NCI-H524 treated with DMSO at 0.1 percent for 48 hours (cell line): ENCODE measurements at places on chromosomes 16 and 17.

DNA sequence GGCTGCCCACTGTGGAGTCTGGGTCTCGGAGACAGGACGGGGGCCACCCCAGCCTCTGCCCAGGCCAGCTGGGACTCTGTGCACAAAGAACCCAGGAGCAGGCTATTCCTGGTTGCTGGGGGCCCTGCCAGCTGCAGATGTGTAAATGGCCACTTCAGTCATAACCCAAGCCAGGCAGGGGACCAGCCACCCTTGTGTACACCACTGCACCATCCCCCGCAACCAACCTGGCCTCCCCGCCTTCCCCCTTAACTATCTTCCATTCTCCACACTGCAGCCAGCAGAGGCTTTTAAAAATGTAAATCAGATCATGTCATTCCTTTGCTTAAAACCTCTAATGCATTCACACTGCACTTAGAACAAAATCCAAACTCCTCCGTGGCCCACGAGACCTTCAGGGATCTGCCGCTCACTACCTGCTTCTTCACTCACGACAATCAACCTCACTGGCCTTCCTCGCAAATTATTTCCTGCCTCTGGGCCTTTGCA, 28.3 kb downstream of the RTN4RL1 start:
- DNase-seq: no peak

DNA sequence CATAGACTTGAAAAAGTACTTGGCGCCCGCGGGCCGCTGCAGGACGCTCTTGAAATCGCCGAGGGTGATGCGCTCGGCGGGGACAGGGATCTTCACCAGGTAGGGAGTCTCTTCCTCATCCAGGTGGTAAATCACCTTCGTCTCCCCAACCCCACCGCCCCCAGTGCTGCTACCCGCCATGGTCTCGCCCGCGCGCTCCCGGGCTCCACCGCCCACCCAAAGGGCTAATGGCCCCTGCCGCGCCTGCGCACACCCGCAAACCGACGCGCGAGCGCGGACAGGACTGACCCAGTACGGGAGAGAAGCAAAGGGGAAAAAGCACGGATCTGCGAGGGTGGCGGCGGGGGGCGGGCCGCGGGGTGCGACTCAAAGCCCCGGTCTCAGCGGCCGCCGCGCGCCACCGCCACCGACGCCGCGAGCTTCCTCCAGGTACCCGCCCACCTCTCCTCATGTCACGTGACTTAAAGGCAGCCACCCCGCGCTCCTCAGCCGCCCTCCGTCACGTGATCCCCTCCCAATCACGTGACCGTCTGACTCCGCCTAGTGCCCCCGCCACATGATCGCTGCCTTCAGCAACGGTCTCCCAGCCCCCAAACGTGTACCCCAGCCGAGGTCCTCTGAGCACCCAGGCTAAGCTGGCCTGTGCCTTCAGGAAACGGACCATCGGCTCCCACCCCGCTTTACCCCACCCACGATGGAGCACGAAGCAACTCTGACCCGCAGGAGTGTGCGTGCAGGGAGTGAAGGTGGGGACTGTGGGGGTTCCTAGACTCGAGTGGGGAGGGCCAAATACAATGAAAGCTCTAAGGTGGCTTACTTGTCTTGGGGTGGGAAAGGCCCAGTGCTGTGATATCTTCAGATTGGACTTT, at the start of gene DVL2:
Gene DVL2 (minus strand): TSS at position 435 of the 869 bp plus-strand sequence. CDS start 255 bp downstream, at position 180.
- no peak for DNase-seq

DNA sequence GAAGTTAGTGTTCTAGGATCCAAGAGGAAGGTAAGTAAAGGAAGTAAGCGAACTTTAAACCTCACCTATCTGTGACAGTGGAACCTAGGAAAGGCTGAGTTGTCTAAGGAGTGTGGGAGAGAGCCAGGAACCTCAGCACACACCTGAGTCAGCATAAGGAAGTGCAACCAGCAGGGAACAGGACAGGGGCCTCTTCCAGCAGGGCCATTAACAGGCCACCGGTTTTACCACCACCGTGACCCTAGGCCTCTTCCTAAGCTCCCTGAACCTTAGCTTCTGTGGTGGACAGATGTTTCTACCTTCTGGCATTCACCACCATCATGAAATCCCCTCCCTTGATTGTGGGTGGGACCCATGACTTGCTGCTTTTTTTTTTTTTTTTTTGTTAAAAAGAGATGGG, 26.7 kb upstream of the GPATCH8 start:
- DNase-seq: no peak

GRCh38 chr16:47815655-47816054, 340.1 kb downstream of the ABCC12 start:
- no peak for DNase-seq

- DNase-seq: no peak
These were observed at the start of gene HID1 for GRCh38 chr17:74972107-74972972. TSS of gene HID1 (minus strand) at chr17:74972759. CDS start at chr17:74972656, 103 bp downstream.

DNA sequence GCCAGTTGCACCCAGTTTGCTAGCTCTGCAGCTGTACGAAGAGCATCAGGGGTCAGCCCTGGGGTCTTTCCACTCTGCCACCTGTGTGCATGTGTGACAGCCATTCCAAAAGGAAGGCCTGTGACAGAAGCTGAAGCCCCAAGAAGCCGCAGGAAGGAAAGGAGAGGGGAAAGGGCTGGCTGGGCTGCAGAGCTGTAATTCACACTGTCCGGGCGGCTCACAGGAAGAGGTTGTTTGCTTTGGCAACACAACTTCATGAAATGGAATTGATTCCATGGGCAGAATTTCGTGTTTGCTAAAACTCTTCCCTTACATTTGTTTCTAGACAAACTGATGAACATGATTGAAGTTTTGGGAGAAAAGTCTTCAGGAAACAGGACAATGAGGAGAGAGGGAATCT, 14.8 kb downstream of the TMEM204 start:
- DNase-seq: no peak

- no peak for DNase-seq
These were observed 28.7 kb downstream of the MEAK7 start for GRCh38 chr16:84475643-84476240.

- no peak for DNase-seq
These were observed 360.4 kb downstream of the SEC14L1 start for GRCh38 chr17:77501101-77501566.

- DNase-seq: no peak
These were observed 87.4 kb downstream of the KCNJ2 start for GRCh38 chr17:70256751-70257150.

DNA sequence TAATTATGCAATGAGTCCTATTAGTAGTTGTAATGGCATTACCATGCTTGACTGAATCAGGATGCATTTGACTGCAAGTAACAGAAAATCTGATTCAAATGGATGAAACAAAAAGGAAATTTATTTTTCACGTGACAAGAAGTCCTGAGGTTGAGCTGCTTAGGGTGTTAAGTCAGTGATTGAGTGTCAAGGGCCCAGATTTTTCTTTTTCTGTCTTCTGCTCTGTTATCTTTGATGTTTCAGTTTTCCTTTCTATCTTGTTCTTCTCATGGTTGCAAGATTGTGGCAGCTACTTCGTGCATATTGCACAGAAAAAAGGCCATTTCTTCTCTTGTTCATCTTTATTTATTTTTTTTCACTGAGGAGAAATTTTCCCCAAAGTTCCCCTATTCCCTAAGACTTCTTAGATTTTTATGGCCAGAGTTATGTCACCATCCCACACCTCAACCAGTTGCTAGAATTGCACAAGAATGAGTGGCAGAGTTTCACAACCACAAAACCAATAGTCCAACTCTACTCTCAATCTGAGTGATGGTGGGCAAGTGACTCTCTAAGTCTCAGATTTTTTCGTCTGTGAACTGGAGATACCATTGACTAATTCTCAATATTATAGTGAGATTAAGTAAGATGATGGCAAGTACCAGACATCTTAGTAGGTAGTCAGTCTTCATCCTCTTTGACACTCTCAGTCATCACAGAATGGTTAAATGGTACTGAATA, 15.7 kb upstream of the GPR139 start:
- DNase-seq: no peak

DNA sequence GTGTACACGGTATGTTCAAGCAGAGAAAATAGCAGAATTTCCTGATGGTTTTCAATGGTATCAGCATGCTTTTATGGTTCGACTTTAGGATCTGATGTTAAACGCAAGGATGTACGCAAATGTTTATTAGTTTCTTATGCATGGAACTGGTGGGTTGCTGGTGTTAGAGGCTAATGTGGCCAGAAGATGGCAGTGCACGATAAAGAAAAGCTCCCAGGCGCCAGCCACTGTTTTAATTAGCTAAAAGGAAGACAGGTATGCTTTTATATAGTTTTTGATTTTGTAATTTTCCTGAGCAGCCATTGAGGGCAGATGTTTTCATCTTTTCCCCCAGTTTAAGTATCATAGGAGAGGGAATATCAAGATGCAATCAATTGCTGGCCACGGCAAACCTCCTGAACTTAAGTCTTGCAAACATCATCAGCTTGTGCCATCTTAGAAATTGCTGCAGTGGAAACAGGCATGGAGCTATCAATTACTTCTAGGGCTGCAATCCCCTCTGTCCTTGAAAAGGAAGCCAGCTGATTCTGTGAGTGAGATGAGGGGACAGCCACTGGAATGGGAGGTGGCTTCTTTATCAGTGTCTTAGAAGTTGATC, 648.5 kb upstream of the RBFOX1 start:
- no peak for DNase-seq

DNA sequence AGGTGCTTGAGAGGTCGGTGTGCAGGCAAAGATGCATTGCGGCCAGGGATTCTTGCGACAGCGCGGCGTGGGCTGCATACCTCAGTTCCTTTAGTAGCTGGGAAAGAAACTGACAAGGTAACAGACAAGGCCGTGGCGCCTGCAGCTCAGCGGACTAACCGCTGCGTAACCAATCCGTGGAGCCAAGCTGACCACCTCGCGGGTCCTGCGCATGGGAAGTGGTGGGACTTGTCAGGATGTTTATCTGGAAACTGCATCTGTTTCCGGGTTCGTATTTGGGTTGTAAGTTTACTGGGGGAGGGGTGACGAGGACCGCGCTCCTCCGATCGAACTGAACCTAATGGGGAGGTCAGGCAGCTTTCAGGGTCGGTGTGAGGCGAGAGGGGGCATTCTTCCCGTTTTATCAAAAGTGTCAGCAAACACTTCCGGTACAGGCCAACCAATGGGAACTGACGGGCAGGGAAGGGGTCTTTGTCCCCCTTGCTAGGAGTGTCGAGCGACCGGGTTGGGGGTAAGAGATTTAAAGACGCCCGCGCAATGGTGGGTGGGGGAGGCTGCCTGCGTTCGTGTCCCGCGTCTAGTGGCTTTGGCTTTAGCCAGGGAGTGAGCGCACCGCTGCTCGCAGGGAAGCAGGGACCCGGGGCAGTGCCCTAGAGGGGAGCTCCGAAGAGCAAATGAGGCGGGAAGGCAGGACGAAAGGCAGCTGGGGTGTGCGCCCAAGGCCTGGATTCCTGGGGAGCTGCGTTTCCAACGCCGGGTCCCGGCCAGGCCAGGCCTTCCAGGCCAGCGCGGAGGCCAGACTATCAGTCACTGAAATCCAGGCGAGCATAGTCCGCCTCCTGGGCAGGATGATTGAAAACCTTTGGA, 7.0 kb downstream of the IRX6 start:
- no peak for DNase-seq

- no peak for DNase-seq
These were observed 118.4 kb downstream of the SNX11 start for GRCh38 chr17:48225725-48226567.

- no peak for DNase-seq
These were observed 40.3 kb upstream of the CCNF start for GRCh38 chr16:2388875-2389433.

GRCh38 chr17:3893003-3893719, at the start of gene CAMKK1:
TSS of gene CAMKK1 (minus strand) at chr17:3893053. CDS start at chr17:3885687, 7,366 bp downstream.
- DNase-seq: peak; percentile 36

GRCh38 chr16:69407702-69408323, 16.6 kb upstream of the CYB5B start:
- DNase-seq: no peak

DNA sequence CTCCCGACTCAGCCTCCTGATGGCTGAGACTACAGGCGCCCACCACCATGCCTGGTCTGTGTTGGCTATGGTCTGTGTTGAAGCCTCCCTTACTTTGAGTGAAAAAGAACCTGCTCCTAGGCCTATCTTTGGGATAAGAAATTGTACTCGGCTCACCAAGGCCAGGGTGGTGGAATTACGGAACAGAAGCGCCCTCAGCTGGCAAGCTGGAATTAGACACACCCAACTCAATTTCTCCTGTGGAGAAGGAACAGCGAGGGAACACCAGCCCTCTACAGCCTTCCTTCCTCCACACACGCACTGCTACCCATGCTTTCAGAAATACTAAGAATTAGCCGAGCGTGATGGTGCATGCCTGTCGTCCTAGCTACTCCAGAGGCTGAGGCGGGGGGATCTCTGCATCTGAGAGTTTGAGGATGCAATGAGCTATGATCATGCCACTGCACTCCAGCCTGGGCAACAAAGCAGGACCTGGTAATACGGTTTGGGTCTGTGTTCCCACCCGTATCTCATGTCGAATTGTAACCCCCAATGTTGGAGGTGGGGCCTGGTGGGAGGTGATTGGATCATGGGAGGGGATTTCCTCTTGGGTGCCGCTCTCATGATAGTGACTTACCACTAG, 40.1 kb upstream of the RBBP6 start:
- no peak for DNase-seq

- DNase-seq: no peak
These were observed 22.7 kb downstream of the PLEKHG4 start for GRCh38 chr16:67302076-67302475.
